H7 (cell line): ENCODE measurements at places on chromosomes 7 and 10. TPM values are rescaled to one million over a fixed set of nuclear protein-coding genes. Genes with fewer than 3 reads are reported as not detected.

Gene SAMD9L
- not detected in 2 replicates for total RNA-seq

Gene OR9A2
- not detected in 2 replicates for total RNA-seq

Gene STEAP2
- total RNA-seq, result 8.8 and 15.1 TPM in 2 replicates

Gene NEUROD6
- not detected in 2 replicates for total RNA-seq

Gene CDNF
- 0.28 and 2.8 TPM in 2 replicates for total RNA-seq

Gene SPDYE1
- total RNA-seq, result not detected in 2 replicates

Gene MINDY4
- 1.4 and 2.0 TPM in 2 replicates for total RNA-seq

- DNase-seq, result no peak
Observed at GRCh38 chr10:121452581-121452980, 145.7 kb downstream of the FGFR2 start.

DNA sequence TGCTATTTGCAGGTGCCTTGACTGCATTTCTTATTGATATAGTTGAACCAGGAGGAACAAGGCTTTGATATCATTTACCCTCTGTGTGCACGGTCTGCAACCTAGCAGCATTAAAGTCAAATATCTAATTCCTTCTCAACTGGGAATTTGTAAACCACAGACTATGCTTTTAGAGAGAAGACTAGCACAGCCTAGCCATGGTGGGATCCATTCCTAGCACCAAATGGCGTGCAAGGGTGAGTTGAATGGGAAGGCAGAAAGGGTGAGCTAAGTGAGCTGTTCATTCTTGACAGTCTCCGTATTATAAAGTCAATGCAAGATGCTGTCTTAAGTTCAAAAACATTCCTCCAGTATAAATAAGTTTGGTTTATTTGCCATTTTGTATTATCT is 2.9 kb downstream of the ZNF365 start:
- no peak for DNase-seq

GRCh38 chr7:44867073-44867995 is 18.0 kb downstream of the PURB start:
- DNase-seq, result no peak

- peak; percentile 79 for DNase-seq
Observed at GRCh38 chr7:114922026-114922651, at the start of gene MDFIC. Gene MDFIC (plus strand): TSS chr7:114922094. CDS start chr7:114923034, 940 bp downstream.

- DNase-seq, result no peak
Observed at GRCh38 chr10:22625516-22626290, 88.7 kb downstream of the PIP4K2A start.

- DNase-seq, result peak; percentile 89
Observed at GRCh38 chr7:953547-954327, 743 bp downstream of the ADAP1 start.
